ENCODE measurements at places on chromosomes 2 and 18.

DNA sequence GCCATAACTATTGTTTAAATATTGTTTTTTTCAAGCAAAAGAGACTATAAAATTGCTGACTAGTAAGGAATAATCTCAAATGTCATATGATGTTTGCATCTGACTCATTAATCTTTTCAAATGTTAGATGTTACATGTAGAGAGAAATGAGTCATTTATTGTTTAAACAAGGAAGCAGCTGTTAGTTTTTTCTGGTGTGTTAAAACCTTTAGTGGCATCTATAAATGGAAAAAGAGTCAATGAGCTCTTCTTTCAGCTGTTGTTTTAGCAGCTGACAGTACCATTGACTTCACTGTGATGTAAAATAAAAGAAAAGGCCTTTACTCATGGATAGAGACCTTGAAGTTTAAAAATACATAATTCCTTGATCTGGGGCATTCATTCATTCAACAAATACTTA is 1.8 kb upstream of the KLHL41 start:
- no peak for DNase-seq

DNA sequence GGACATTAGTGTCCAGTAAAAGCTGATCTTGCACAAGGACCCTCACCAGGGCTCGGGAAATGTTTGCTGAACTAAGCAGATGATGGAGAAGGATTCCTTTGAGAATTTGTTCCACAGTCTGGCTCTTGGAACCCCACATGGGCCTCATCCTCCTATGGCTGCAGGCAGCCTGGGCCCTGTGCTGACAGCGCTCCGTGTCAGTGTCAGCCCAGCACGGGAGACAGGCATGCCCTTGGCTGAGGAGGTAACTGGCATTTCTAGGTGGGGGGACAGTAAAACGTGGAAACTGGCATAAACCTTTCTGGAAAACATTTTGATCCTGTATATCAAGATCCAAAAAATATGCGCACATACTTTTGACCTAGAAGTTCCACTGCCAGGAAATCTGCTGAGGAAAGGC is 10.5 kb downstream of the PTMA start:
- no peak for DNase-seq

GRCh38 chr2:14123436-14124103 is 508.9 kb upstream of the LRATD1 start:
- no peak for DNase-seq

GRCh38 chr2:160956243-160956802 is 203.9 kb upstream of the TANK start:
- no peak for DNase-seq

Measured in K562 (cell line).